Hematopoietic multipotent progenitor cell treated with erythropoietin and hydrocortisone succinate and interleukin-3 and kit ligand, for 4 days (in vitro differentiated cells): ENCODE measurements at places on chromosomes 12 and 14.

GRCh38 chr14:73007835-73008234, 19.1 kb downstream of the ZFYVE1 start:
- DNase-seq, result no peak

DNA sequence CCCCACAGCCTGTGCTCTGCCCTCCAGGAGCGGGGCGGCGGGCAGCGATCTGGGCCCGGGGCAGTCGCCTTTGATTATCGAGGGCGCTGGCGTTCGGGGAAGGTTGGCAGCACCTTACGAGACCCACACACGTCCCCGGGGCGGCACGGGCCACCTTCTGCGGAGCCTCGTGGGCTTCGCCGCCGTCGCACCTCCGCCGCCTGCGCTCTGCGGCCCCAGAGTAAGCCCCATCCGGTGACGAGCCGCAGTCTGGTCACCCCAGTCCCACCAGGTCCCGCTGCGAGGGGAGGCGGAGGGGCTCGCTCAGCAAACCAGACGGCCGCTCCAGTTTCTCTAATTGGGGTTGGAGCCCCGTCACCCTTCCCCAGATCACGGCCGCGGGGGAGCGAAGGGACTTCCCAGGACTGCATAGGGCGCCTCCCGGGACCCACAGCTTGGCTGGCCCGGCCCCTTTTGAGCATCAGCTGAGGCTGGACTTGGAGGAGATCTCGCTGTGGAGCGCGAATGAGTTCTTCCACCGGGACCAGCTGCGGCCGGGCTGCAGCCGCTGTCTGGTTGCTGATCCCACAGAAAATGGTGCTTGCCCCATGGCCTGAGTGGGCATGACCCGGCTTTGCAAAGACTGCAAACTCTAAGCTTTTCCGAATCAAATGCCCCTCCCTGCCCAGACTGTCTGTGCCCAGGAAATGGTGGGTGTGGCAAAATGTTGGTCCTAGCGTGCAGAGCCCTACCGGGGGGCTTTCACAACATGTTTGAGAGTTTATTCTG, 560 bp downstream of the LGALS3 start:
- DNase-seq, result peak; percentile 43

GRCh38 chr14:87233266-87233665, 759.7 kb downstream of the GALC start:
- no peak for DNase-seq

DNA sequence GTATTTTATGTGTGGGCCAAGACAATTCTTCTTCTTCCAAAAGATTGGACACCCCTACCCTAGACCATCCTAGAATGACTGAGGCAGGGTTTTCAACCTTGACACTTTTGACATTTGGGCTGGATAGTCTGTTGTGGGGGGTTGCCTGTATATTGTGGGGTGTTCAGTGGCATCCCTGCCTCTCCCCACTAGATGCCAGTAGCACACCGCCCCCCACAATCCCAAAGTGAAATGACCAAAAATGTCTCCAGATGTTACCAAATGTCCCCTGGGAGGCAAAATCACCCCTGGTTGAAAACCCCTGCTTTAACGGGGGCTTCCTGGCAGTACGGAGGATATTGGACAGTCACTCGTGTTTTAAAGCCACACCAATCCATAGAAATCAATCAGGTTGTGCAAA, 219.6 kb downstream of the PHETA1 start:
- peak; percentile 35 for DNase-seq

GRCh38 chr12:34218193-34219045, 196.1 kb downstream of the ALG10 start:
- peak; percentile 87 for DNase-seq

GRCh38 chr12:109766251-109766778, 52.7 kb downstream of the FAM222A start:
- no peak for DNase-seq

DNA sequence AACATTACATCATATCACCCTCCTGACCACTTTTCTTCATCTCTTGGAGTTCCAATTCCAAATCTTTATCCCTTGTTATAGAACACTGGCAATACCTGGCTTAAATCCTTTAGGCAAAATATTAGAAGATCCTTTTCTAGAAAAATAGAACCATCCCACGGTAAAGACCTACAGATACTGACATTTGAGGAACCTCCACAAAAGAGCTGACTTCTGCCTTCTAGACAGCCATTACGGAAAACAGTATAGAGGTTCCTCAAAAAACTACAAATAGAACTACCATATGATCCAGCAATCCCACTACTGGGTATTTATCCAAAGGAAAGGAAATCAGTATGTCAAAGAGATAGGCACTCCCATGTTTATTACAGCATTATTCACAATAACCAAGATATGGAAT, 241.7 kb upstream of the AMIGO2 start:
- no peak for DNase-seq

GRCh38 chr12:76226397-76226796, 121.8 kb downstream of the BBS10 start:
- DNase-seq, result no peak

DNA sequence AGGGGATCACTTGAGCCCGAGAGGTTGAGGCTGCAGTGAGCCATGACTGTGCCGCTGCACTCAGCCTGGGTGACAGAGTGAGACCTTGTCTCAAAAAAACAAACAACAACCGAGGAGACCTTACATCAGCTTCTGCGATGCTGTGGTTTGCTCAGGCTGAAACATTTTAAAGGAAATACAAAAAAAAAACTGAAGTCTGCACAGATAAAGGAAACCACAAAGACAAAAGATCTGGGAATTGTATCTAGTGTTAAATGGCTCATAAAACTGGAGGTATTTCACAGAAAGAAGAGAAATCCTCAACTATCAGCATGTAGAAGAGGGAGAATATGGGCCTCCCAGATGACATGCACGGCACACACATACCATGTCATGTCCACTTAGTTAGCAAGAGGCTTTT, 60.3 kb upstream of the VPS33A start:
- DNase-seq, result peak; percentile 18

DNA sequence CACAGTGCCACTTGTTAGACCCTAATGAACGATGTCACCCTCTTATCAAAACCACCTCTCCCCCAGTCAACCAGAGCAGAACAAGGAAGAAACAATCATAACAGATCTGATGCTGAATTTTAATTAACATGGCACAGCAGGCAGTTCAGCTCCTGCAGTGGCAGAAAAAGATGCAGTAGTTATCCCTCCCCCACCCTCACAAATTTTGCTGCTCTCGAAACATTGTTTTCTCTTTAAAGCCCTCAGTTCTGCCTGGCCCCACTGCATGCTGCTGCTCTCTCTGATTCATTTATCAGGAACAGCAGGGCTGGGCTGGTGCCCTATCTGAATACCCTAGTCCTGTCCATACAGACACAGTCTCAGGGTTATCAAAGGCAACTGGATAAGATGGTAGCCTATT, 12.2 kb downstream of the CCDC175 start:
- peak; percentile 80 for DNase-seq

GRCh38 chr12:45174595-45174994, 41.3 kb upstream of the ANO6 start:
- DNase-seq, result no peak

GRCh38 chr12:51593539-51593938, 2.5 kb downstream of the SCN8A start:
- peak; percentile 77 for DNase-seq

DNA sequence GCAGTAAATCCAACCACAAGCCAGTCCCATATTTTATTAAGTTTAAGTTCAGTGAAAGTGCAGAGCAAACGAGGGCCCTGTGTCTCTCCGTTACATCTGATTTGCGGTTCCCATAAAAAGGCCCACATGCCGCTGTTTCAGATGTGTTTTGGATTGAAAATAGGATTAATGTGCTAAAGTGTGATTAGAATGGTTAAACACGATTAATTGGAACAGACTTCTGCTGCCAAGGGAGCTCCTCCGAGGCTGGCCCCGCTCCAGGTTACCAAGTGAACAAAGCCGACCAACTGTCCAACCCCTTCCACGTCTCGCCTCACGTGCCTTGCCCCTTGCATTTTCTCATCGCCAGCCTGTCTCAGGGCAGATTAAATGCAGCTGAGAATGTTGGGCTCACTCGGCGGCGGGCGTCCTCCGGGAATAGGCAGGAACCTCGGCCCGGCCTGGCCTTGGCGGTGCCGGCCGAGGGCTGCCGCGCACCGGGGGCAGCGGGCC, 166.5 kb upstream of the GSC start:
- no peak for DNase-seq

- no peak for DNase-seq
Measured at GRCh38 chr12:85244561-85244960, 35.5 kb upstream of the ALX1 start.

DNA sequence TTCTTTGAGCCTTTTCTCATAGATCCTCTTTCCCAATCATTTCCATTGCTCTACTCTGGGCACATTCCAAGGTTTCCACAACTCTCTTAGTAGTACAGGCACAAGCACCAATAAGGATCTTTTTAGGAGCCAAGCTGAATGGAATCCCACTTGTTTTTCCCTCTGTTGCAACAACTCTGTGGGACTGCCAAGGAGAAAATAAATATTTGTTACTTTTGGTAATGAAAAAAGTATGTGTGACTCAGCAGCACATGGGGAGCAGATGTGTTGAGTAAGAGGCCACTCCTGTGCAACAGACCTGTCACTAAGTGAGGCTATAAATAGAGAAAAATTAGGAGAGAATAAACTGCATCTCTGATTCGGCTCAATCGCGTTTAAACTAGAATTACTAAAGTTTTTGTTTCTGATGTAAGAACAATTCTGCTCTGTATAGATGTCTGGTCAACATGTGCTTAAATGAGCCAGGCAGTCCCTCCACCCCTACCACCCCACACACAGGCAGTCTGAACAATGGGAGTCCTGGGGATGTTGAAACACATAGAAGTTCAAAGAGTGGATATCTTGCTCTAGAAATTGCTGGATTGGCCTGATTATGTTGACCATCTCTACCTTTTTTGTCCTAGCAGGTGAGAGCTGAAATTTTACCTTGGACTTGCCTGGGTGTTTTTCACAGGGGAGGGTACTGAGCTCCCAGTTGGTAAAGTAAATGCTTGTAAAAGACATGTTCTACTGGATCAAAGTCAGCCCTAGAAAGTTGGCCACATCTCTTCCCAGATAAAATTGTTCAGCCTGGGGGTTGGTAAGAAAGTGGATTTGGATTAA, 244.3 kb upstream of the NOVA1 start:
- DNase-seq, result no peak

GRCh38 chr12:32201976-32202375, 95.3 kb downstream of the BICD1 start:
- DNase-seq, result peak; percentile 7

- peak; percentile 35 for DNase-seq
Measured at GRCh38 chr12:126663304-126664094, 1598.3 kb downstream of the AACS start.

DNA sequence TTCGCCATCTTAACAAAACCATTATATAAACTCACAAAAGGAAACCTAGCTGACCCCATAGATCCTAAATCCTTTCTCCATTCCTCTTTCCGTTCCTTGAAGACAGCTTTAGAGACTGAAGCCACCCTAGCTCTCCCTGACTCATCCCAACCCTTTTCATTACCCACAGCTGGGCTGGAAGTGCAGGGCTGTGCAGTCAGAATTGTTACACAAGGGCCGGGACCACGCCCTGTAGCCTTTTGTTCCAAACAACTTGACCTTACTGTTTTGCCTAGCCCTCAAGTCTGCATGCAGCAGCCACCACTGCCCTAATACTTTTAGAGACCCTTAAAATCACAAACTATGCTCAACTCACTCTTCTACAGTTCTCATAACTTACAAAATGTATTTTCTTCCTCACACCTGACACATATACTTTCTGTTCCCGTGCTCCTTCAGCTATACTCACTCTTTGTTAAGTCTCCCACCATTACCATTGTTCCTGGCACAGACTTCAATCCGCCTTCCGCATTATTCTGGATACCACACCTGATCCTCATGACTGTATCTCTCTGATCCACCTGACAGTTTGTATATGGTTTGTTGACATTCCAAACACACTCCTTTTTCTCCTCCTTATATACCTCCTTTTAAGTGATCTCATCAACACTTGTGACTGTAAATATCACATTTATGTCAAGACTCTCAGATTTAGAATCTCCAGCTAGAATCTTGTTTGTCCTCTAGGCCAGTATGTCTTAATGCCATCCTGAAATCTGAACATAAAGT, 208.7 kb downstream of the KITLG start:
- no peak for DNase-seq

DNA sequence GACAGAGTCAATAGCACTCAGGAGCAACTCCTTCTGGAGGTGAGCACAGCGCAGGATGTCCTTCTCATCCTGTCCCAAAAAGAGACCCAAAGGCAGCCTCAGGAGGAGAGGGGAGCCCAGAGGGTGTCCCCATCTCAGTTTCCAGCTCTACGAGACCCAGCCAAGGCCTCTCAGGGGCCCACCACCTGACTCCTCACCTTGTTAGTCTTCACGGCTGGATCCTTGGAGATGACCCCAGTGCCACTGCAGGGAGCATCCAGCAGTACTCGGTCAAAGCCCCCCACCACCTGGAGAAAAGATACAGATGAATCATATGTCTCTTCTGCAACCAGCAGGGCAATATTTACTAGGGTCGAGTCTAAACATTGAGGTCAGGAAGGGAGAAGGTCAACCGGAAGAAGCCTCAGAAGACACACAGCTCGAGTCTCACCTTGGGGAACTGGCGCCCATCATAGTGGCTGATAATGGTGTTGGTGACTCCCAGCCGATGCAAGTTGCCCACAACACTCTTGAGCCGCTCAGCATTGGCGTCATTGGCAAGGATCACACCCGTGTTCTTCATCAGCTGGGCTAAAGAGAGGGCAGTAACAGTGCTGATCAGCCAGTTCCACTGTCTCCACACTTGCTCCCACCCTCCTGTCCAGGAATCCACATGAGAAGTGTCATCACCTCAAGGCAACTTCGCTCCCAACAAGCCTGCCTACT, 4.8 kb upstream of the IFFO1 start:
- no peak for DNase-seq

GRCh38 chr12:74415633-74416032, 122.0 kb upstream of the ATXN7L3B start:
- DNase-seq, result peak; percentile 49

GRCh38 chr14:63542231-63542999, 762 bp downstream of the PPP2R5E start:
- DNase-seq, result peak; percentile 54

DNA sequence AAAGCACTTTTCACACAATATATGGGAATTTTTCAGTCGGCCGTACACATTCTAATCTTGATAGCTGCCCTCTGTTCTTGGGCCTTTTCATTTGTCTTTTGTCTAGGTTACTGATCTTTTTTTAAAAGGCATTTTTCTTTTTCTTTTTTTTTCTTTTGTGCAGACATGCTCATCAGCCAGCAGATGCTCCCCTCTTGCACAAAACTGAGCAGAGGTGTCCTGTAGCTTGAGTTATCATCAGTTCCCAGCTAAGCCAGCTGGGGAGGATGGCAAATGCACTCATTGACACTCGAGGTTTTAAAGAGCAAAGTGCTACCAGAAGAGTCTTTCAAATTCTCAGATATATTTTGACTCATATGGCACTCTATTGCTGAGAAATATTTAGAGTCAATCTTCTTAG, 913.9 kb upstream of the SEL1L start:
- DNase-seq, result peak; percentile 1
